Frontal cortex (tissue), 4 donors: ENCODE measurements at places on chromosomes 1 and 21. TPM values are rescaled to one million over a fixed set of nuclear protein-coding genes. Genes with fewer than 3 reads are reported as not detected.

The GNG12 gene
- total RNA-seq, result 21.2 TPM

The SLC25A24 gene
- total RNA-seq, result 37.5 TPM

The LY9 gene
- not detected for total RNA-seq

The ATP1A4 gene
- not detected for total RNA-seq

The TFF1 gene
- total RNA-seq, result not detected

The RPS27 gene
- total RNA-seq, result 2,198 TPM

The GNAT2 gene
- not detected for total RNA-seq

The ADAMTS5 gene
- total RNA-seq, result 1.6 TPM

The CFHR1 gene
- total RNA-seq, result 0.41 TPM
